SJCRH30 (cell line): ENCODE measurements at places on chromosomes 1 and 21. TPM values are rescaled to one million over a fixed set of nuclear protein-coding genes. Genes with fewer than 3 reads are reported as not detected.

DNA sequence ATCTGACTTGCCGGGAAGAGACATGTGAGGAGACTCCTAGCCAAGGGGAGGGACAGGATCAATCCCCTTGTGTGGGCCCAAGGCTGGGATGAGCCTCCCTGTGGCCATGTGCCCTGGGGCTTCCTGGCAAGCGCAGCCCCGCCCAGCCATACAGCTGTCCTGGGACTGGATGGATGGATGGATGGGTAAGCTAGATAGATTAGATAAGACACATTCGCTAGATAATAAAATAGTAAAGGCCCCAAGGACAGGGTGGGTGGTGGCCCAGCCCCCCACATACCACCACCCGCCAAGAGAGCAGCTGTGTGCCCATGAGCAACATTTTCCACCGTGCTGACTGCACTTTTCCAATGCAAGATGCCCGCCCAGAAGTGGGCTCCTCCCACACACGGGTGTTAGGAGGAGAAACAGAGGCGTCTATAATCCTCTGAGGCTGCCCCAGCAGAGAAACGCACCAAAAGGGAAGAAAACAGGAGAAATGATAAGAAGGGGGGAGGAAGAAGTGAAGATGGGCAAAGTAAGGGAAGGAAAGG is 25.1 kb downstream of the ZBTB17 start:
- peak; percentile 96 for DNase-seq

- DNase-seq, result no peak
Measured at GRCh38 chr1:93615582-93616150, 66.0 kb downstream of the BCAR3 start.

GRCh38 chr1:168007691-168008090 is 70.8 kb upstream of the MPC2 start:
- DNase-seq, result no peak

GRCh38 chr1:58783090-58783992 is 506 bp downstream of the JUN start:
- DNase-seq, result peak; percentile 62

DNA sequence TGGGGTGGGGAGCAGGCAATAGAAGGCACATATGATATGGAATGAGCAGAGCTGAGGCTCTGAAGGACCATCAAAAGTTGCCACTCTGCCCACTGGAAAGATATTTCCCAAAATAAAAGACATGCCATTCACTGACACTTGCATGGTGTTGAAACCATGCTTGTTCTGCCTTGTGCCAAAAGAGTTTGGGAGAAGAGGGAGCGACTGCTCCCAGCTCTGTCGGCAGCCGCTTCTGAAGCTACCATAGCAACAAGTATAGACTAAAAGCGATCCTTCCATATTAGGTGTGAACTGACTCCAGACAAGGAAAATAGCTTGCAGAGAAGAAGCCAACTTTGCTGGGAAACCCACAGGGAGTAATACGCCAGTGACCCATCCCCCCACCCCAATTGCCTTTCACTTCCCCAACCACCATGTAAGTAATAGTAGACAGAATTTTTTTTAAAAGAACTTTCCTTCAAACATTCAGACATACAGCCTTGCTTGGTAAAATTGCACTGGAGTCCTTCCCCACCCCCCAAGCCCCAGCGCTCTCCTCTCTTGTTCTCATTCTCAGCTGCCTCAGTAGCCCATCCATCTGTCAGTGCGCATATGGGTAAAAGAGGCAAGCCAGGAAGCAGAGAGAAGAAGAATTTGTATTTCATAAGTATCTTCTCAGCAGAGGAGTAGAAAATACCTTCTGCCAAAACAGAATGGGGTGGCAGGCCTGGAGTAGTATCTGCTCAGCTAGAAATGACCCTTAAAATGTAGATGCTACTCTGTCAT is 263.7 kb downstream of the OMA1 start:
- DNase-seq, result no peak

GRCh38 chr21:45042664-45043161 is 31.7 kb upstream of the ADARB1 start:
- DNase-seq, result no peak

DNA sequence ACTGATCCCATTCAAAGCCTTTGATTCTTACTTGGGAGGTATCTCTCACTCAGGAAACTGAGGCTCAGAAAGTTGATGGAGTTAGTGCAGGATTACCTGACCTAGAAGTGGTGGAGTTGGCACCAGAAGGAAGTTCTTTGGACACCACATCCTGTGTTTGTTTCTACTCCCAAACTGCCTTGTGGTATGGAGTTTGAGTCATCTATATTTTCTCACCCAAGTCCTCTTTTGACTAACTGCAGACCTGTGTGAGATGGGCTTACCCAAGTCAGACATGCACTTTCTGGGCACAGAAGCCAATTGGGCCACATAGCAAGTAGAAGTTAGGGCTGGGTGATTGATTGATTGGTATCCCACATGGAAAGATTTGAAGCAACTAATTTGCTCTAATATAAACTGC is 36.1 kb downstream of the FGGY start:
- no peak for DNase-seq

DNA sequence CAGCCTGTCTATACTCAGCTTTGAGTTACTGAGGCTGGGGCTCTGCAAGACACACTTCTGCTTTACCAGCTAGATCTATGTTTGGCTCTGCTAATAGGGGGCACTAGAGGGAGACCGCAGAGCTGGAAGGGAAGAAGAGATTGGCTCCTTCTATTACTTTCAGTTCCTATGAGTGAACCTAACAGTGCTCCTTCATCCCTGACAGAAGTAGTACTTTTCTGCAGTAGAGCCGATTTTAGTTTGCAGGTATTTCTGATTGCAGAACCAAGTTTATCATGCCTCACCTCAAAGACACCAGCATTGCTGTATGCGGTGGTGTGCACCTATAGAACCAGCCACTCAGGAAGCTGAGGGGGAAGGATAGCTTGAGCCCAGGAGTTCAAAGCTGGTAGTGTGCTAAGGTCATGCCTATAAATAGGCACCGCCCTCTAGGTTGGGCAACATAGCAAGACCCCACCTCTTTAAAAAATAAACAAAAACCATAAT is 5.7 kb upstream of the ZDHHC18 start:
- DNase-seq, result no peak

DNA sequence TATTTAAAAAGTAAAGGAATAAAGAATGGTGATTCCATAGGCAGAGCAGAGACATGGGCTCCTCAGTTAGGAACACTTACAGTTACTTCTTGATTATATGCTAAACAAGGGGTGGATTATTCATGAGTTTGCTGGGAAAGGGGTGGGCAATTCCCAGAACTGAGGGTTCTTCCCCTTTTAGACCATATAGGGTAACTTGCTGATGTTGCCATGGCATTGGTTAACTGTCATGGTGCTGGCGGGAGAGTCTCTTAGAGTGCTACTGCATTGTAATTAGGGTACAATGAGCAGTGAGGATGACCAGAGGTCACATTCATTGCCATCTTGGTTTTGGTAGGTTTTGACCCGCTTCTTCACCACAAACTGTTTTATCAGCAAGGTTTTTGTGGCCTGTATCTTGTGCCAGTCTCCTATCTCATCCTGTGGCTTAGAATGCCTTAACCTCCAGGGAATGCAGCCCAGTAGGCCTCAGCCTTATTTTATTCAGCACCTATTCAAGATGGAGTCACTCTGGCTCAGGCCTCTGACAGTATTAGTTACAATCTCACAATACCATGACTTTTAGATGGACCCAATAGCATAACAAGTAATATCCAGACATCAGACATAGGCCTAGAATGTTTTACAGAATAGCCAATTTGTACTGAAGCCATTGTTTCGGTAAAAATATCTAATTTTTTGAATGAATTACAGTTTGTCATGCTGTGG is 106.8 kb downstream of the ZBTB18 start:
- no peak for DNase-seq

DNA sequence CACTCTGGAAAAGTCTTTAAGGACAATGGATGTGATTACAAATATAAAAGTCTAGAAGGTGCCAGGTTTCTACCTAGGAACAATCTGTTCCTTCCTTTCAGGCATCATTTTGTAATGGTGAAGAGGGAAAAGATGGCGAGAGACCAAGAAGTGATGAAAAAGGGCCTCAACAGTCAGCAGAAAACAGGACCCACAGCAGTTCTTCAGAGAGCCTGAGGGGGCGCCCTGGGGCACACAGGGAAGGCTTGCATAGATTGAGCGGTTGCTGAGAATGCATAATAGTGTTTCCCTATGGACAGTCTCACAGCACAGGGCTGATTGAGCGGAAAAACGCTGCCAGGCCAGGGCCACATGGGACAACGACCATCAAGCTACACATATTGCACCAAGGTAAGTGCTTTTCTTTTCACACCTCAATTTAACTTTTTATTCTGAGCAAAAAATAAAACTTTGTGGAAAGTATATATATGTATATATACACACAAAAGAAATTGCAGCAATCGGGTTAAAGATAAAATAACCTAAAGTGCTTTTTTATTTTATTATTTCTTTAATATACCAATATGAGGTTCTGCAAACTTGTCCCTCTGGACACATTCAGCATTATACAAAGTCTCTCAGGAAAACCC is 3.1 kb upstream of the YRDC start:
- peak; percentile 77 for DNase-seq

DNA sequence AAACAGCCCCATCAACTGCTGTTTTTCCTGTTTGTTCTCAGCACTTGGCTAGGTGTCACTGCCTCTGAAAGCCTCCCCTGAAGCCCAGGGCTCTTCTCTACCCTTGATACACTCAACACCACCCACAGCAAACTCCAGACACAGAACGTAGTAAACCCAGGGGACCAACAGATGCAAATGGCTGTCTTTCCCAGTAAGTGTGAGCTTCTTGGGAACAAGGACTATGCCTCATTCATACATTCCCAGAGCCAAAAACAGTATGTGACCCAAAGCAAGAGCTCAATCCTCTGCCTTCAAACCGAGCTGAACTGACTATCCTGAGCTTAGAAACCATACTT is 4.4 kb downstream of the LBR start:
- DNase-seq, result no peak

DNA sequence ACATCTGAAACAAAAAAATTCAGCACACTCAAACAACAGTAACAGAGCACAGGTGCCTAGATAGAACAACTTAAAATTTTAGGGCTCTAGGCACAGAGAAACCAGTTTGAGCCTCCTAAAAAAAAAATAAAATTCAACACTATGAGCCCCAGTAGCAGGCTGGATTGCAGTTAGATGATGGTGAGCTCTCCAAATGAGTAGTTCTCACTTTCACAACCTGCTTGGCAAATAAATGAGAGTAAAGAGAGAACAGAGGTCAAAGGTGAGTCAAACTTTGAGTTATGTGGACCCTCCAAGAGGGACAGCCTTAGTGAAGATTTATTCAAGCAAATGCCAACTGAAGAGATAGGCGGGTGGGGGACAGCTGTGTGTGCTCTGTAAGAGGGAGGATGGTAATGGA is 3.6 kb downstream of the BEND5 start:
- no peak for DNase-seq

DNA sequence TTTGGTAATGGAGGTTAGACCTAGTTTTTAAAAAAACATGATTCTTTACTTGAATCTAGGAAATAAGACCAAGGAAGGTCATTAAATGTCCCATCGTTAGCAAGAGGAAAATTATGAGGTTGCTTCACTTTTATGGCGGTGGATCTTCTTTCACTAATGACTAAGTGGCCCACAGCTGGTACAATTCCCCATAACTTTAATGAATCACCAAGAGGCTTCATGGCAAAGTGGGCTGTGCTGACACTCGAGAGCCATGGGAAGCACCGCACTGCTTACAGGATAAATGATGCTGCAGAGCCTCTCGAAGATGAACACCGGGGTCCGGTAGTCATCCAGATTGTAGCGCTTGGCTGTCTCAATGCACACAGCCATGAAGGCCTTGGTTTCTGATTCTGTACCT is 108.8 kb downstream of the UBR4 start:
- no peak for DNase-seq

- DNase-seq, result peak; percentile 84
Measured at GRCh38 chr1:84573967-84574842, at the start of gene CTBS. CTBS (minus strand) TSS chr1:84574440; CDS start chr1:84574415, 25 bp downstream.

- no peak for DNase-seq
Measured at GRCh38 chr1:26148887-26149286, 10.0 kb upstream of the FAM110D start.

- DNase-seq, result peak; percentile 94
Measured at GRCh38 chr1:209106237-209106741, 477.2 kb upstream of the CAMK1G start.

DNA sequence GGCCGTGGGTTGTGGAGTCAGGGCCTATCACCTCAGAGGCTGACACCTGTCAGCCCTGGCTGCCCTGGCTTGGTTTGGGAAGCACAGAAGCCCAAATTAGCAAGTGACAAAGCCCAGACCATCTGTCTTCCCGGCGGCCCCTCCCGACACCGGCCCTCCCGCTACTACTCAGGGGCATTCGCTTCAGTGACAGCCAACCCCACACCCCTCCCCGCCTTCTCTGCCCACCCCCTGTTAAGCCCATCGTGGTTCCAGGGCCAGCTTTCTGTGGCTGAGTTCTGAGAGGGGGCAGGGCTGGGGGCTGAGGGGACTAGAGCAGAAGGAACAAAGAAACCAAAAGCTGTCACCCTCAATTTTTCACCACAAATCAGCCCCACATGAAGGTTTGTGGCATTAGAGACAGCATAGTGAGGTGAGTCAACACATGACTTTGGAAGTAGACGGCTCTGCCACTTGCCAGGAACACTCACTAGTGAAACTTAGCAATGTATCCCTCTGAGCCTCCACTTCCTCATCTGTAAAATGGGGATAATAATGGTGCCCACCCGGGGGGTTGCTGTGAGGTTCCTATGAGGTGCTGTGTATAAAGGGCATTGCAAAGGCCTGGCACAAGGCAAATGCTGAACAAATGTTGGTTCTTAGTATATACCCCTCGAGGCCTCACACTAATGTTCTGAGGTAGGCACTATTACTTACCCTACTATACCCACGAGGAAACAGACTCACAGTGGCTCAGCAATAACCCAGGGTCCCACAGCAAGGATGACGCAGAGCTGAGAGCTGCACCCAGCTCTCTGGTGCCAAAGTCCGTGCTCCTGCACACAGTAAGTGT is 5.2 kb upstream of the TNNI1 start:
- peak; percentile 81 for DNase-seq

DNA sequence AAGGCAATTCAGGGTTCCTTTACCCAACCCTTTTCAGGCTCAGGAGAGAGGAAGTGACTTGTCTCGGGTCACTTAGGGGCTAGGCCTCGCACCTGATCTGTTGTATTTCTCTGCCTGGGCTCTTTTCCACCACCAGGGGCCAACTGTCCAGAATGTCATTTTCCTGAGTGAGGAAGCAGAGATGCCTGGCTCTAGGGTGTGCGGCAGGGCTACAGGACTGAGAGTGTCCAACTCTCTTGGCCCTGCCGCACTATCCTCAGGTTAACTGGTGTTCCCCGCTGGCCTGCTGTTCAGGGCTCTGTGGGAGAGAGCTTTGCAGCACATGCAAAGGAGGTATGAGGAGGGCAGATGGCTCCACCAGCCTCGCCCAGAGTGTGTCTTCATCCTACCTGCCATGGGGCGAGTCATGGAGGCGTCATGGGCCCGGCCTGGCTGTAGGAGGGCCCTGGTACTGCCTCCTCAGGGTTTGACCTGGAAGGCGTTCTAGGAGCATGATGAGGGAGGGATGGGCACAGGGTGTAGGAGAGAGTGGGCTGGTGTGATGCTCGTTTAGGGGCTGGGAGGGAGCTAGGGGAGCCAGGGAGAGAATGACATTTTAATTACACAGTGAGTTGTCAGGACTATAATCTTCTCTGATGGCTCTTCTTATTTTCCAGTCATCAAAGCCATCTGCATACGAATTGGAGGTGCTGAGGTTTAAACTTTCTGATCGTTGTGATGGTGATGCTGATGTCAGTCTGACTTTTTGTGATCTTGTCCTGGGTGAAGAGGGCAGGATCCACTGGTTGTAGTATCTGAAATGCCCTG is 128.3 kb downstream of the NOS1AP start:
- no peak for DNase-seq

EXTL1 gene
- 32.7 and 38.7 TPM in 2 replicates for total RNA-seq

UQCRHL gene
- 8.5 and 8.6 TPM in 2 replicates for total RNA-seq

TRIM46 gene
- 0.79 and 1.0 TPM in 2 replicates for total RNA-seq

AUNIP gene
- 28.9 and 34.3 TPM in 2 replicates for total RNA-seq

SUSD4 gene
- 3.1 and 5.2 TPM in 2 replicates for total RNA-seq

OR2L13 gene
- total RNA-seq, result not detected in 2 replicates

TAF5L gene
- total RNA-seq, result 26.7 and 28.7 TPM in 2 replicates

SMPDL3B gene
- 0.15 and 0.16 TPM in 2 replicates for total RNA-seq
